ENCODE measurements at places on chromosomes 13 and 19.

- DNase-seq, result no peak
Measured at GRCh38 chr13:111893071-111893606, 173.8 kb upstream of the SOX1 start.

DNA sequence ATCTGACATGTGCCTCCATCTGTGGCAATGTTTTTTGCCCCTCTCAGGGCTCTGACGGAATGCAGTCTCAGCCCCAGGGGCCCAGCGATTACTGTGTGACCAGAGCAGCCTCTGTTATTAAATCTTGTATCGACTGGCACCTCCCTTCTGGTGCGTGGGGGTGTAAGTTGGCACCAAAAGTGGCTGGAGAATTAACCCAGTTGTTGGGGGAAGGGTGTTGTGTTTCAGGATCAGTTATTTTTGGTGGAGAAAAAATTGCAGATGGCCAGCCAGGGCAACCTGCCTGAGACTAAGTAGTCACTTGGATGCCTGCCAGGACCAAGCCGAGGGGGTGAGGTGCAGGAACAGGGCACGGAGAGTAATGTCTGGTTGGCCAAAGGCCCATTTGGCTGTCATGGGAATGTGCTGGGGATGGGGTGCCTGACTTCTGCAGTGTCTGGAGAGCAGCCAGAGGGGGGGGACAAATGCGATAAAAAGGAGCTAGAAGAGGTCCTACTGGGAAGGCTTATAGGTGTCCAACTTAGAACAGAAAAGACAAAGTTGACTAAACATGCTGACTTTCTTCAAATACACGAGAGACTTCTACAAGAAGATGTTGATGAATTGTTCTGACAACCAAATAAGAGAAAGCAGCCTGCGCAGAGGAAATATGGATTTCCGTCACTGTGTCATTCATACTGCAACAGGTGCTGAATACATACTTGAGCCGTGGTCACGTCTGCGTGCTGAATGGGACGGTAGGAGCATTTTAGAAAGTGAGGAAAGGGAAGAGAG lies 69.8 kb downstream of the SIAH3 start:
- DNase-seq, result no peak

DNA sequence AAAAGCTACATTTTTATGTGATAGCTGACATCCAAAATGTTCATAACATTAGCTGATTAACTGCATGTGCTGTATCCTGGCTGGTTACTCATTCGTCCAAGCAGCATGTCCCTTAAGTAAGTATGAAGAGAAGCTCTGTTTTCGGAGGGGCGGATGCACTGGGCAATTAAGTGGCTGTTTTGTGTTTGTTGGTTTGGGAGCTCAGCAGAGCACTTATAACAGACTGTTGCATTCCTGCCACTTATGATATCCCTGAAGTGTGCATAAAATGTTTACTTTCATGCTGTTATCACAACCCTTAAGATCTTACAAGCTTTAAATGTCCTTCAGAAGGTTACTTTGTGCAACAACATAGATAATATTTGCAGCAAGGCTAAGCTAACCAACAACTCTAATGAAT lies 264.1 kb downstream of the NALCN start:
- no peak for DNase-seq

DNA sequence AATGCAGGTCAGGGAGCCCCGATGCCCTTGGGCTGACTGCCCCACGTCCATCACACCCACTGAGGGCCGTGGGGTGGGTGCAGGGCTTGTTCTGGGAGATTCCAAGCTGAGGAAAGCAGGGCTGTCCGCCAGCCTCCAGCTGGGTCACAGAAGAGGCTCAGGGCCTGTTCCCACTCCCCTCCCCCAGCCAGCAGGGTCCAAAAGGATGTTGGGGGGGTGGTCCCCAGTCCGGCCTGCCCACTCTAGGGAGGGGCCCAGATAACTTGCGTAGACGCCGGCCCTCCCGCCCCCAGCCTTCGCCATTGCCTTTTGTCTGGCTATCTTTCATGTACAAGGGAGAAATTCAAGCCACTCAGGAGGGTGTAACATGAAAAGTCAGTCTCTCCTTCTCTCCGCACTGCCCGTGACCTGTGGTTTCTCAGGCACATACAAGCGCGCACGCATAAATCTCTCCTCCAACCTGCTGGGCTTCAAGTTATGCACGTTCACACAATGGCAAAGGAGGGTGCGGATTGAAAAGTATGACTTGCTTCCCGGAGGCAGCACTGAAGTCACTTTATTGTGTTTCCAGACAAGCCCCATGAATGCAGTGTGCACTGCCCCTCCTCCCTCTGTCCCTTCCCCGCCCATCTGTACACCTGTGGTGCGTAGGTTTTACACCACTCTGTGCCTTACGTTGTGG lies 20.2 kb downstream of the CARM1 start:
- DNase-seq, result no peak

DNA sequence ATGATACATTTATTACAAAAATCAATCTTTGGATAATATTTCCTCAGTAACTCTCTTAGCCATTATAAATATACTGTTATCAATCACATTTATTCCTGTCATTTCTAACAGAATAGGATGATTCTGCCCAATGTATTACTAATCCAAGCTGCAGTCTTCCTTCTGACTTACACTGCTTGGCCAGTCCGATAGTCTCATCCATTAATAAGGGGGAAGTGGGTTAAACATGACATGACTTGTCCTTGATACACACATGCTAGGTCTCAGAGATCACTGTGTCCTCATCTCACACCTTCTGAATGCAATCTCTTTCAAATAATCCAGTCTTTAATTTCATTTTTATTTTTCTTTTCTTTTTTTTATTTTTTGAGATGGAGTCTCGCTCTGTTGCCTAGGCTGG lies 18.8 kb downstream of the SACS start:
- no peak for DNase-seq

- DNase-seq, result no peak
Measured at GRCh38 chr19:48741129-48741999, 954 bp upstream of the RASIP1 start.

- no peak for DNase-seq
Measured at GRCh38 chr13:90232291-90232690, 1115.2 kb upstream of the MIR17HG start.

DNA sequence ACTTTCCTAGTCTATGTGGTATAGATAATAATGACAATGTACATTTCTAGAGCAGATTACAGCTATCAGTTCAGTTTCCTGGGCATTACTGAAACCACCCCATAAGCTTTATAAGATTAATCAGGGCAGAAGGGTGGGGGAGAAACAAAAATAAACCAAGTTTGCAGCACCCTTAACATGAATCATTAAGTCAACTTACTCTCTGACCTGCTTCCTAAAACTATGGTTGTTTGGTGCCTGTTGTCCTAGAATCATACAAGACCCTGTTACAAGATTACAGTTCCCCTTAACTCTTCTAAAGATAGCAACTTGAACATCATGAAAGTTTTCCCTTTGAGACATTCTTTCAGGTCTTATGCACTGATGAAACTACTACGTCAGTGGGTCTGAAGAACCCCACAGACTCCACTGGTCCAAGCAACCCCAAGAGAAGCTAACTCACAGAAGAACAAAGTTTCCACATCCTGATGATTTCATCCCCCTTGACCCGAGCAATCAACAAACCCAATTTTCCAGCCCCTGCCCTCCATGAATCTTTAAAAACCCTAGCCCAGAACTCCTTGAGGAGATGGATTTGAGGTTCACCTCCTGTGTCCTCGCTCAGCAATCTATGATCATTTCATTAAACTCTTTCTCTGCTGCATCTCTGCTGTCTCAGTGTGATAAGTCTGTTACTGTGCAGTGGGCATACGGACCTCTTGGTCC lies 336.5 kb downstream of the FOXO1 start:
- no peak for DNase-seq

DNA sequence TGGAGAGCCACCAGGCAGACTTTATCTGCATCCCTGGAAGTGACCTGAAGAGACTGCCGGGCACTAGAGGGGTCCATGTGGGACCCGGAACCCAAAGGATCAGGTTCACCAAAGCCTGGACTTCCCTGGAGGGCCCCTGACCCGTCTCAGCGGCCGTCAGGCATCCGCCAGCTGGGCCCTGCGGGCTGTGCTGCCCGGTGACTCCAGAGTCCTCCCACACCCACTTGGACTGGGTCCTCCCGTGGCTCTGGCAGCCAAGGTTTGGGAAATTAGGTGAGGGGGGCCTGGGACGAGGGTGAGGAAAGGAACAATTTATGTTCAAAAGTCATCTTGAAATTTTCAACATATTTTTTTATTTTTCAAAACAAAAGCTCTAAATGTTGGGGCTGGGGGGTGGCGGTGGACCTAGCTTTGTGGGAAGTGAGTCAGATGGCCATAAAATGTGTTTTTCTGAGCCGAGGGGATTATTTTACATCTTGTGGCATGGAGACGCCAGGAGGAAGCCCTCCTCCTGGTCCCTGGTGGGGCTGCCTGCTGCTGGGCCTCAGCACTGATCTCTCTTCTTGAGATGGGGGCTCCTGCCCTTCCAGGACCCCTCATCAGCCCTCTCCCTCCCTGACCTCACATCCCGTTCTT lies 20.2 kb downstream of the CEBPA start:
- DNase-seq, result no peak

Data from activated gamma-delta T cell (primary cell).